ENCODE measurements at places on chromosomes 4 and X.

GRCh38 chr4:37767546-37767945 is 58.9 kb upstream of the PGM2 start:
- no peak overlapping the region for H3K4me3 ChIP-seq
- no peaks in the 10 kb centered on the region for H3K36me3 ChIP-seq
- no peaks in the 10 kb centered on the region for H3K4me1 ChIP-seq
- DNase-seq = peak; percentile 29

- H3K36me3 ChIP-seq = no peaks in the 10 kb centered on the region
- H3K4me3 ChIP-seq = no peak overlapping the region
- H3K27me3 ChIP-seq = no peaks in the 10 kb centered on the region
Observed at GRCh38 chr4:163810755-163811154, 316.3 kb downstream of the TMA16 start.

- no peaks in the 10 kb centered on the region for H3K4me1 ChIP-seq
- DNase-seq = no peak
Observed at GRCh38 chr4:6126971-6127745, 73.2 kb downstream of the JAKMIP1 start.

- no peaks in the 10 kb centered on the region for H3K27me3 ChIP-seq
- H3K4me1 ChIP-seq = no peaks in the 10 kb centered on the region
- H3K27ac ChIP-seq = no peak overlapping the region
- no peaks in the 10 kb centered on the region for H3K36me3 ChIP-seq
Observed at GRCh38 chr4:187108845-187109244, 385.2 kb upstream of the FAT1 start.

DNA sequence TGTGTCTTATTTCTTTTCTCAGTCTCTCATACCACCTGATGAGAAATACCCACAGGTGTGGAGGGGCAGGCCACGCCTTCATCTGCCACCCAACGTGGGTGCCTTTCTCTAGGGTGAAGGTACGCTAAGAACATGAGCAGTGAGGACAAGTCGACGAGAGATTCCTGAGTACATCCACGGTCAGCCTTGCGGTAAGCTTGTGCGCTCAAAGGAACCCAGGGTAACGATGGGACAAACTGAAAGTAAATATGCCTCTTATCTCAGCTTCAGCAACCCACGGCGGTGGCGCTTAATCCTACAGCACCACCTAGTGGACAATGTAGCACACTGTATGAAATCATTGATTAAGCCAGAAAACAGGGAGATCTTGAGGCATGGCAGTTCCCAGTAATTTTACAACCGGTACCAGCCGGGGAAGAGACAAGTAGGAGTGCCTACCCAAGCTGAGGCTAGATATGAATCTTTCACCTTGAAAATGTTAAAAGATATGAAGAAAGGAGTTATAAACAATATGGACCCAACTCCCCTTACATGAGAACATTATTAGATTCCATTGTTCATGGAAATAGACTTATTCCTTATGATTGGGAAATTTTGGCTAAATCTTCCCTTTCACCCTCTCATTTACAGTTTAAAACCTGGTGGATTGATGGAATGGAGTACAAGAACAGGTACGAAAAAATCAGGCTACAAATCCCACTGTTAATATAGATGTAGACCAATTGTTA is 63.0 kb downstream of the ZNF732 start:
- H3K4me1 ChIP-seq = no peaks in the 10 kb centered on the region
- peak overlapping the region; percentile 65 for H3K27ac ChIP-seq
- DNase-seq = peak; percentile 72
- no peaks in the 10 kb centered on the region for H3K27me3 ChIP-seq

GRCh38 chr4:153036931-153037482 is 100.9 kb downstream of the FHDC1 start:
- no peak overlapping the region for H3K27ac ChIP-seq
- DNase-seq = no peak
- H3K36me3 ChIP-seq = no peaks in the 10 kb centered on the region
- H3K27me3 ChIP-seq = no peaks in the 10 kb centered on the region
- H3K4me3 ChIP-seq = no peak overlapping the region

DNA sequence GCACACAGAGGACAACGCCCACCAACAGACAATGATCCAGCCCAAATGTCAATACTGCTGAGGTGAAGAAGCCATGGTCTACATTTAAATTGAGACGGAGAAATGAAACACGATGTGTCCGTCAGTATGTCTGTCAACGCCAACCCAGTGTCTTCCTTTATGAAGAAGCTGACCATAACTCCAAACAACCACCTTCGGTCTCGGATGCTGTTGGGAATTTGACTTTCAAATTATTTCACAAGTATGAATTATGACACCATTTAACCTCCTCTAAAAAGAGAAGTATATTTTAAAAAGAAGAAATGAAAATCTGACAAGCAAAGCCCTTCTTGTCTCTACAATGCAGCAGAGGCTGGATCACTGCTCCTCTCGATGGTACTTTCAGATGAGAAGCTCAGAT is 123.7 kb upstream of the MAP3K15 start:
- no peak overlapping the region for H3K4me3 ChIP-seq
- H3K27ac ChIP-seq = no peak overlapping the region
- no peak for DNase-seq

GRCh38 chrX:14916017-14916674 is 42.9 kb downstream of the MOSPD2 start:
- no peak for DNase-seq
- no peaks in the 10 kb centered on the region for H3K4me1 ChIP-seq
- no peak overlapping the region for H3K27ac ChIP-seq
- H3K4me3 ChIP-seq = no peak overlapping the region

- peaks cover 51% of the 10 kb centered on the region for H3K36me3 ChIP-seq
- no peaks in the 10 kb centered on the region for H3K27me3 ChIP-seq
- DNase-seq = no peak
- no peaks in the 10 kb centered on the region for H3K4me1 ChIP-seq
Observed at GRCh38 chr4:186592445-186592844, 37.1 kb upstream of the MTNR1A start.

DNA sequence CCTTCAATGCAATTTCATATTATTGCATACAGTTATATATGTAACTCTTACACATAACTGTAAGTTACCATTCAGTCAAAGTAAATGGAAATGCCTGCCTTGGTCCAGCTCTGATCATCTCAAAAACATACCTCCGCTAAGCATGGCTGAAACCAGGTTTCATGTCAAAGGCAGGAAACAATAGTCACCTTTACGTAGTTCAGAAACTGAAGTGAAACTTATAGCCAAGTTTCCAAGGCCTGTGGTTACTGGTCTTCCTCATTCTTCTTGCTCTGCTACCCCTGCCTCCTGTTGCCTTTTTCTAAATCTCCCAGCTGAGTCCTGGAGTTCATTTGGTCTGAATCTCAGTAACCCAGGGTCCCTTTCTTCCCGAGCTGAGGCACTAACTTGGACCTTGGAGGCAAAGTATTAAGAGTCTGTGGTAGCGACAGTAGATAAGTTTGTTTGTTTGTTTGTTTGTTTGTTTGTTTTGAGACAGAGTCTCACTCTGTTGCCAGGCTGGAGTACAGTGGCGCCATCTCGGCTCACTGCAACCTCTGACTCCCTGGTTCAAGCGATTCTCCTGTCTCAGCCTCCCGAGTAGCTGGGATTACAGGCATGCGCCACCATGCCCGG is 30.8 kb downstream of the DAPP1 start:
- no peak for DNase-seq
- H3K4me1 ChIP-seq = peaks cover 3% of the 10 kb centered on the region
- H3K27ac ChIP-seq = no peak overlapping the region
- H3K27me3 ChIP-seq = no peaks in the 10 kb centered on the region
- H3K36me3 ChIP-seq = no peaks in the 10 kb centered on the region

GRCh38 chrX:144648788-144649187 is 598.5 kb upstream of the SPANXN1 start:
- H3K4me1 ChIP-seq = no peaks in the 10 kb centered on the region
- no peaks in the 10 kb centered on the region for H3K27me3 ChIP-seq
- no peak overlapping the region for H3K27ac ChIP-seq
- no peak overlapping the region for H3K4me3 ChIP-seq

All from ascending aorta (tissue), 2 donors.